ENCODE measurements at places on chromosomes 16 and 17.

GRCh38 chr16:85436207-85436606, 176.9 kb upstream of the GSE1 start:
- no peak for DNase-seq

- no peak for DNase-seq
Observed at GRCh38 chr17:2398655-2399571, 1.9 kb downstream of the MNT start.

- DNase-seq: no peak
Observed at GRCh38 chr16:68013440-68013839, 2.3 kb downstream of the DPEP2NB start.

- DNase-seq: no peak
Observed at GRCh38 chr17:82329683-82330321, 3.8 kb downstream of the SECTM1 start.

- DNase-seq: no peak
Observed at GRCh38 chr17:291587-291986, 61.0 kb downstream of the RPH3AL start.

GRCh38 chr16:66144641-66145040, 221.8 kb upstream of the CDH5 start:
- peak; percentile 19 for DNase-seq

DNA sequence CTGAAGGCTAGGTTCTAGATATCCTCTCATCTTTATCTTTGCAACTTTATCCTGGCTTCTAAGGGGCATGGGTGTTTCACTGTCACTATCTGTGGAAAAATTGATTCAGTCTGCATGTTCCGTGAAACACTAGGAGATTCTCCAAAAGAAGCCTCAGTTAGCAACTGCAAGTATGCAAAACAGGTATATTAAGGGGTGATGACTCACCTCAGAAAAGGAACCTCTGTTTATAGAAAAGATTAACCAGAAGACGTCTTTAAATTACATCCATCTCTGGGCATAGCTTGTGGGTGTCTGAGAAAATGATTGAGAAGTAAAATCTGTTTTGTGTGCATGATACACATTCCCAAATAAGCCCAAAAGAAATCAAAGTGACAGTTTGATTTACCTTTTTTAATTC, 353.8 kb upstream of the HSBP1 start:
- DNase-seq: no peak

GRCh38 chr17:54269881-54270280, 447.2 kb downstream of the KIF2B start:
- no peak for DNase-seq

GRCh38 chr17:13418891-13419290, 182.8 kb downstream of the HS3ST3A1 start:
- DNase-seq: no peak

DNA sequence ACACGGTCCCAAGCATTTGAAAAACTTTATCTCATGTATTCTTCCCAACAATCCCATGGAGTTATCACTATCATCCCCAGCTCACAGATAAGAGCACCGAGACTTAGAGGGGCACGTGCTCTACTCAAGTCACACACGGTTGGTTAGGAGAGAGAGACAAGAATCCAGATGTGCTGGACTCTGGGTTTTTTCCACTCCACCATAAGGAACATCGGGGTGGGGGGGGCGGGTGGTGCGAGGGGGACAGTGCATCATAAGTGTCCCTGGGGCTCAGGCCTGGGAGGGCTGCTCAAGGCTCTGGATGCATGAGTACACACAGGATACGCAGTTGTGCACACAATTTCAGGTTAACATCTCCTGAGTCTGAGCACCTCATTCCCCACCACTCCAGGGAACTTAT, 7.4 kb downstream of the CDC42EP4 start:
- no peak for DNase-seq

GRCh38 chr17:7019367-7019766, 3.5 kb upstream of the BCL6B start:
- no peak for DNase-seq

DNA sequence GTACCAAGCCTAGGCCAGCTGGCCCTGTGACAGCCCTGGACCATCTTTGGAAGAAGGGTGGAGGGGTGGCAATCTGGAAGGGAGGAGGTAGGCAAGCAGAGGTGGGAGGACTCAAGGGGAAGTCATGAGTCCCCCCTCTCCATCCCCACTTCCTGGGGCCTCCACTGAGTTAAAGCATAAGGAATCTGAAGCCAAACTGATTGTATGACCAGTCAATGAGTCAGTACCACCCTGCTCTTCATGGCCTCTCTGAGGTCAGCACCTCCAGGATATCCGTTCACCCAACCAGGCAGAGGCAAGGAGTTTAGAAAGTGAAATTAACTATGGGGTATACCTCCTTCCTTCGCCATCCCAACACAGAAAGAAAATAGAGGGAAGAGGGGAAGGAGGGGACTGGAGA, 272.7 kb downstream of the SOX9 start:
- DNase-seq: no peak

- DNase-seq: no peak
Observed at GRCh38 chr17:80647746-80648145, 103.1 kb downstream of the RPTOR start.

GRCh38 chr17:27417596-27418365, 38.5 kb upstream of the KSR1 start:
- no peak for DNase-seq

- DNase-seq: peak; percentile 79
Observed at GRCh38 chr17:37406635-37407461, at the start of the genes ACACA and TADA2A. Gene ACACA, minus strand, starts transcription at chr17:37406836. Its CDS starts 537 bp downstream, at chr17:37406299. Gene TADA2A, plus strand, starts transcription at chr17:37406886. Its CDS starts 4,480 bp downstream, at chr17:37411366.

- no peak for DNase-seq
Observed at GRCh38 chr16:54402270-54402669, 115.7 kb upstream of the IRX3 start.

GRCh38 chr17:81599719-81600486, 37.0 kb downstream of the NPLOC4 start:
- DNase-seq: no peak

DNA sequence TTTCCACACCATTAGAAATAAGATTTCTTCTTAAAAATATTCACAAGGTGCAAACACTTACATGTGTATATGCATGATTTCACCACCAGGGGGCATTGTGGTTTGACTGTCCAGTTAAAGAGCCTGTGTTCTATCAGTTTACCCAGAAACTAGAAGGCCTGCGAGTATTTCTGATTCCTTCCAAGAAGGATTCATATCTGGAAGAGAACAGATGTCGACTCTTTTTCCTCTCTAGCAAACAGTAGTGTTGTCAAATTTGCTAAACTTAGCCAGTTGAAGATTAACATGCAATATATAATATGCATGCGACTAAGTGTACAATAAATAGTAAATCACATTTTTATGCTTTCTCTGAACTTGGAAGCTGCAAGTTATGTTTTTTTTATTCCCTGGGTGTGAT, 404.1 kb downstream of the WWOX start:
- peak; percentile 16 for DNase-seq

DNA sequence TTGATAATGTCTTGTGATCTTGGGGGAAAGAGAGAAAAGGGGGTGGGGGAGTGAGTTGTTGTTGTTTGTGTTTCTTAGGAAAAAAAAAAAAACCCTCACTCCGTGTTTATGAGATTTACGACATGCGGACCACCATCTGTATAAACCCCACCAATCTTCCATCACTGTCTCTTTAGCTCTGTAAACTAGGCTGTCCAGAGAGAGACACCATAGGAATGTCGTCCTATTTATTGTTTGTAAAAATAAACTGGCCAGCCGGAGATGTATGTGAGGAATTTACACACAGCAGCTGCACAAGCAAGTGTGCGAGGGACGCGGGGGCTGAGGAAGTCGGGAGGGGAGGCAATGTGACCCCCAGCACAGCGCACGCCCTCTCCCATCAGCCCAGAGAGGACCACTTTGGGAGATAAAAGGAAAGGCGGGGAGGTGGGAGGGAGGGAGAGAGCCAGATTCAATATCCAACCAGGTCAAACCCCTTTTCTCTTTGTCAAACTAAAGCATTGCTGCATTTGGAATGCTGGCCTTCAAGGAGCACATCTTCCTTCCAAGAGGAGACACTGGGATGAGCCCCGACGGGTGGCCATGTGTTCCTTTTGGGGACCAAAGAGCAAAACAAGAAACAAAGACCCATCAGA, 136.2 kb upstream of the SALL1 start:
- no peak for DNase-seq

DNA sequence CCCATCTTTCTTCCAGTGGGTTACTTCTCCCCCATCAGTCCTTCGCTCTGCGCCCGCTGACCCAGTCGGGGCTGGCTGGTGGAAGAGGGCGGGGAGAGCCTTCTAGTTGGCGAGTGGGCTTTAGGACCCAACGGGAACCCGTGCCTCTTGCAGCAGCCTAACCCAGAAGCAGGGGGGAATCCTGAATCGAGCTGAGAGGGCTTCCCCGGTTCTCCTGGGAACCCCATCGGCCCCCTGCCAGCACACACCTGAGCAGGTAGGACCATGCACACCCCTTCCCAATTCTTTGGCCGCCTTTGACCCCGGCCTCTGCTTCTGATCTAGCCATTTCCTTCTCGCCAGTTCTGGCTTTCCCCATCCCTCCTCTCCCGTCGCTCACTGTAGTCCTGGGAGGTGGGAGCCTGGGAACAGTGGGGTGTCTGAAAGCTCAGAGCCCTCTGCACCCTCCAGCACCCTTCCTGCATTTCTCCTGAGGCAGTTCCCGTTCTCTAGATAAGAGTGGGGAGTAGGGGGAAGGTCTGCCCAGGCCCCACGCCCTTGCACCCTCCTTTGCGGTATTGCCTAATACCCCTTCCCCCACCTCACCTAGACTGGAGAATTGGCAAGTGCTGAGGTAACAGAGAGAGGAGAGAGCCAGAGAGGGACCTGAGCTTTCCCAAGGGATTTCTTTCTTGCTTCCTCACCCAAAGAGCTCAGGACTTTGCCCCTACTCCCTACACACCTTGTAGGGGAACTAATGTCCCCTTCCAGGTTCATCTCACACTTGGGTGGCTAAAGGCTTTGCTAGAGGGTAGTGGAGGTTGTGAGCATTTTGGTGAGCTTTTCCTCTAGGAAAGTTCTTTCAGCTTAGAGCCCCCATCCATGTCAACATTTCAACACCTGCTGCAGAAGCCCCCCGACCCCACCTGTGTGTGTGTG, at the start of gene RARA:
Gene RARA, plus strand, starts transcription at position 150 of the 918 bp plus-strand sequence. CDS start 22,039 bp downstream, outside the sequence.
- DNase-seq: no peak
